ENCODE measurements at places on chromosomes 2 and 18. TPM values are rescaled to one million over a fixed set of nuclear protein-coding genes. Genes with fewer than 3 reads are reported as not detected.

DNA sequence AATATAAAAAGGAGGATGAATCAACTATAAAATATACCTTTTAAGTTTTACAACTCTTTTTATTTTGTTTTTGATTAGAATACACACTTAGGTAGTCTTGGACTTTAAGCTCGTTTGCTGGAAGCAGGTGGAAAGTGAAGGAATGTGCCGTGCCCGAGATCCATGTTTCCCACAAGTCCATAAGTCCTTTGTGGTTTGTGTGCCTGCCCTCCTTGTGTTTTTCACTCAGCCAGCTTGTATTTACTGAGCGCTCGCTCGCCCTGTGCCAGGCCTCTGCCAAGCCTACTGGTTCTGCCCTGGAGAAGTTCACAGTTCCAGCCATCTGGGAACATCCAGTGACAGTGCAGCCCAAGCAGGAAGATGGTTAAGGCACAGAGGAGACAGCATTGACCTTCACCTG, 142.6 kb downstream of the MGAT5 start:
- no peak for DNase-seq

DNA sequence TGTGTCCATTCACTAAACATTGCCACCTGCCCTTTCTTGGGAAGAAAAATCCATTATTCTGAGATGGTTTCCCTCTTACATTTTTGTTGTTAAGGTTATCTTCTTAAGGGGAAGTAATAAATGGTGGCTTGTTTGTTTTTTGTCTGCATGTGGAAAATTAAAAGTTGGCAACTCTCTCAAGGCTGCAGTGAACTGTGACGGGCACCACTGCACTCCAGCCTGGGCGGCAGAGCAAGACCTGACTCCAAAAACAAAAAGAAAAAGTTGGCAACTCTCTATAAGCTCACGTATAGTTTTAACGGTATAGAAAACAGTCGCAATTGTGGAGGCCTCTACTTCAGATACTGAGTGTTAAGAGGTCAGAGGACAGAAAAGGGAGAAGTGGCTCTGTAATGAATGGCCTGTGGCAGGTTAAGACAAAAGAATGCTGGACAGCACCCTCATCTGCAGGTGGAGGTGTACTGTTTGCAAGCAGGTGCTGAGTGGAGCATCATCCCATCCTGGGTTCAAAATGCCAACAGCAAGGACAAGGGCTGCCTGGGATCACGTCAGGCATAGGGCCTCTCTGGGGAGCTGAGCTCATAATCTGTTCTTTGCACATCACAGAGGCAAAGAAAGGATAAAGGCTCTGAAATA, 16.7 kb downstream of the L3MBTL4 start:
- no peak for DNase-seq

DNA sequence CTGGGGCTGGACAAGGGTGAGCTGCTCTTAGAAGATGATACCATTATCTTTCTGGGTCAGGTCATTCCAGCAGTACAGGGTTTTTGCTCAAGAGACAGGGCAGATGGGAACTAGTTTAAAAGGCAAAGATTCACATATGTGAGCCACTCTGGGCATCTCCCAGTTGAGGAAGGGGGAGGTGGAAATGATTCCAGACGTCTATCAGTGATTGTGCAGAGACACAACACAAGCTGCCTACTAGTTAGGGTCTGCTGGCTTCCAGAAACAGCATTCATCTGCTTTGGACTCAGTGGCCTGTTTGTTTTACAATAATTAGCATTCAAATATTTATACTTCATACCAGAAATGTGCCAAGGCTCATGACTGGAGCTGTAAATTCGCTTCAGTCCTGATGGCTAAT, 32.3 kb downstream of the ST6GAL2 start:
- DNase-seq = no peak

DNA sequence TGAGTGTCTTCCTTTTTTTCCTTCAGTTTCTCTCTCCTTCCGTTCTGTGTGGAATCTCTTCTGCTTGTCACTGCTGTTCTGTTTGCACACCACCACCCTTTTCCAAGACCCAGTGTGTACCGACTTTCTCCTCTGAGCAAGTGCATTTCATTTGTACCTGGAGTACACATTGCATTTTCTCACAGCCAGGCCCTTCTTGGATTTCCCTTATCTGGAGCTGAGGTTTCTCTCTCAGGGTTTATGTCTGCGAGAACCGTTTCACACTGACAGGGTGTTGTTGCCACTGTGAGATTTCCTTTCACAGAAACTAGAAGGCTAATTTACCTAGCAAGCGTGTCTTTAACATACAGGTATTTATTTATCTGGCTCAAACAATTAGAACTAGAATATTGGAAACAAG, 26.2 kb downstream of the NCOA1 start:
- DNase-seq = no peak

DNA sequence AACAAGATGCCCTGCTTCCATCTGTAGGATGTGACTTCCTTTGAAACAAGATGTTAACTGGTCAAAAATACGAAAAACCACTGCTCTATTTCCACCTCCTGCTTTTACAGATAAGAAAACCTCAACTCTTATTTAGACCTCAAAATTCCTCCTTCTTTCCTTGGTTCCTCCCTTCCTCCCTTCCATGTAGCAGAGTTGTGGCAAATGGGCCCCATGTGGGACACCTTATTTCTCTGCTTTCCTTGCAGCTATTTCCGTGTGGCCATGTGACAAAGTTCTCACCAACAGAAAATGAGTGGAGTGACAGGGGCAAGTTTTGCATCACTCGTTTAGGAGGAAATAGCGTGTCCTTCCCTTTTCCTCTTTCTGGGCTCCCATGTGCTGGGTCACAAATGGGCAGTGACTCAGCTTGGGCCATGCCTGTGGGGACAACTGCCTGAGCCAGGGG, 69.4 kb upstream of the SMAD2 start:
- peak; percentile 52 for DNase-seq

- DNase-seq = peak; percentile 25
Observed at GRCh38 chr18:76923485-76924085, 101.2 kb downstream of the ZNF236 start.

- DNase-seq = peak; percentile 74
Observed at GRCh38 chr2:14524041-14524802, 108.3 kb upstream of the LRATD1 start.

GRCh38 chr2:46828491-46829230, 86.9 kb downstream of the MCFD2 start:
- no peak for DNase-seq

DNA sequence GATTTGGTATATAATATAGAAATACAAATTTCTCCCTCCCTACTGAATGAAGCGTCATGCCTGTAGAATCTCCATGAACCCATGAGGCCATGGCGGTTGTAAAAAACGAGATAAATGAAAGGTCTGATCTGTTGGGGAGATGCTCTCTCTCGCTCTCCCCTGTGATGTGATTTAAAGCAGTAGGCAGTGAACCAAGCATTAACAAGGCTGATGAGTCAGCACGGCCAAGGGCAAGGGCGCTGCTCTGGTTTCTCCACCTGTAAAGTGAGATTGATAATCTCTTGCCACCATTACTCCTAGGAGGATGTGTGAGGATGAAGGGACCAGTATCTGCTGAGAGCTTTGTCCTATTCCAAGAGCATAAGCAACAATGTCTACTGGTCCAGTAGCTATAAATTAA, 553.3 kb downstream of the CMPK2 start:
- no peak for DNase-seq

DNA sequence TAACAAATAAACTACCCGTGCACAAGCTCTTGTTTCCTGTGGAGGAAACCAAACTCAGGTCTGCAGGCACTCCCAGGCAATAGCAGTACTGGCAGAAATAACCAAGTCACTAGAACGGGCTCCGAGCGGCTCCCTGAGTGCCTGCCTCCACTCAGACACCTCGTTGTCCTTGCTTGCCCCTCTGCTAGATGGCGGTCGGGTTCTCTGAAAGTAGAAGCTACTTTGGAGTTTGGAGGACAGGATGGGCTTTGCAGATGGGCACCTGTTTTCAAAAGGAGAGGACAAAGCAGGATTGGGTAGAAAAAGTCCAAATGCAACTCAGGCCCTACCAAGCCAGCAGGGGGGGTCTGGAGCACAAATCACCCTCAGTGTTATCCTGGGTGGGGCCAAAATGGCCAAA, 136.4 kb downstream of the LRRC30 start:
- DNase-seq = no peak

DNA sequence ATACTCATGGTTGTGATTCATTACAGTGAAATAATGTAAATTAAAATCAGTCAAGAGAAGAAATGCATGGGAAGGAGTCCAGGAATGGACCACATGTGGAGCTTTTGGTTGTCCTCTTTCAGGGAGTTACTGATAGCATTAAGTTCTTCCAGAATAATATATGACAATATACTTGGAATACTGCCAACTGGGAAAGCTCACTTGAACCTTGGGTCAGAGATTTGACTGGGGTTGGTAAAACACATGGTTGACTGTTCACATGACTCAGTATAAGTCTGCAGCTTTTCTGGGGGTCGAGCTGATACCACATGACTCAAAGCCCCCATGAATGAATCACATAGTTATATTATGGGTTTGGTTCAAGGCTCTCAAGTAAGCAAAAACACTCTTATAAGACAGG, 1109.0 kb upstream of the CHAC2 start:
- no peak for DNase-seq

DNA sequence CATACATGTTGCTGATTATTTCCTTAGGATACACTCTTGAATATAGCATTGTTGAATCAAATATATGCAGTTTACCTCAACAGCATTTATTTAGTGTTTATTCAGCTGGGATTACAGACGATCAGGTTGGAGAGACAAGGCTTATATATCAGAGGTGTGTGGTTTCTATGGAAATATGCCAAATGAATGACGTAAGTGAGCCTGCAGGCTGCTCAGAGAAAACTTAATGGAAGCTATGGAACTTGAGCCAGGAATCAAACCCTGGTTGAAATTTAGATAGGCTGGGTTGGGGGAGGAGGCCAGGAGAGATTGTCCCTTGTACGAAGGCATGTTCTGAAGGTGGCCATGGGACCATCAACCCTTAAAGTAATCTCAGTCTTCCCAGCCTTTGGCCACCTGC, 79.5 kb downstream of the INPP4A start:
- DNase-seq = no peak

DNA sequence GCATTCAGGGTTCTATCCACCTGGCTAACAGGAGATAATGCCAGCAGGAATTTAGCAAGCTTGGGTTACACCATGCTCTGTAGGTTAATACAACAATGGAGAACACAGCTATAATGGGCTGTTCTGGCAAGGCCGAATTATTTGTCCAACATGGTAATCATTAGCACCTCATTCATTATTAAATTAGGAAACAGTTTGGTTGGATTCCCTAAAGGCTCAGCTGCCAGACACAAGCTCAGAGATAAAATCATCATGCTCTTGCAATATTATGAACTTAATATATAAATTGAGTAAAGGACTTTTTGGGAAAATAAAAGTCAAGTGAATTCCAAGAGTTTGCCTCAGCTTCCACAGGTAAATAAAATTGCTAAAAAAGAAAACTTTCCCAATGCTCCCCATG, 166.4 kb downstream of the ANKRD44 start:
- DNase-seq = no peak

GRCh38 chr2:171630812-171631626, 56.2 kb upstream of the DYNC1I2 start:
- DNase-seq = peak; percentile 1

DNA sequence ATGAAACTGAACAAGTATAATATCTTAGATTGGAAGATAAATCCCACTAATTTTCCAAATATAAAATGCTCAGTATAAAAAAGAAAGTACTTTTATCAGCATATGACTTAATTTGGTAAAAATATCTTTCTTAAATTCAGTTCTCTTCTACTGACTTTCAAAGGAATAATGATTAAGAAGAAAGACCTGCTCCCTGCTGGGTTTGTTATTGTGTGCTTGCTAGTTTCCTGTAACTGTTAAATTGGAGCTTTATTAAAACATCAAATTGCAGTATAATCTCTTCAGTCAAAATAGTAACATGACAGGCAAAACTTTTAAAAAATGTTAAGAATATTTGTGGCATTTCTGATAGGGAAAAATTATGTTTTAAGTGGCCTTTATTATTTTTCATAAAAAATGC, 1317.4 kb upstream of the CDH2 start:
- no peak for DNase-seq

- no peak for DNase-seq
Observed at GRCh38 chr2:31097962-31098613, 40.2 kb downstream of the GALNT14 start.

GRCh38 chr18:6569813-6570212, 155.1 kb upstream of the L3MBTL4 start:
- no peak for DNase-seq

DNA sequence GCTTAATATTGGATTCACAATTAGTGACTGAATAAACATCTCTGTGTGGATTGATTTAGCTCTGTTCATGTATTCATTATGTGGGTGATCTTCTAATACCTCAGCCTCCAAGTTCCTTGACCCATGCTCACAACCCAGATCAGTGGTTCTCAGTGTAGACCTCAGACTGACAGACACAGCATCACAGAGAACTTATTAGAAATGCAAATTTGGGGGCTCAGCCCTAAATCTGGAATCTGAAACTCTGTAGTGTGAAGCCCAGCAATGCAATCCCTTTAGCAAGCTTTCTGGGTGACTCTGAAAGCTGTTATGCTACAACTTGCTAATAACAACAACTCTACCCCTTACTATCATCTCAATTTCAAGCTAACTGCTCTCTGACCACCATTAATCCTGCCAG, 273.1 kb upstream of the FANCL start:
- DNase-seq = no peak

DNA sequence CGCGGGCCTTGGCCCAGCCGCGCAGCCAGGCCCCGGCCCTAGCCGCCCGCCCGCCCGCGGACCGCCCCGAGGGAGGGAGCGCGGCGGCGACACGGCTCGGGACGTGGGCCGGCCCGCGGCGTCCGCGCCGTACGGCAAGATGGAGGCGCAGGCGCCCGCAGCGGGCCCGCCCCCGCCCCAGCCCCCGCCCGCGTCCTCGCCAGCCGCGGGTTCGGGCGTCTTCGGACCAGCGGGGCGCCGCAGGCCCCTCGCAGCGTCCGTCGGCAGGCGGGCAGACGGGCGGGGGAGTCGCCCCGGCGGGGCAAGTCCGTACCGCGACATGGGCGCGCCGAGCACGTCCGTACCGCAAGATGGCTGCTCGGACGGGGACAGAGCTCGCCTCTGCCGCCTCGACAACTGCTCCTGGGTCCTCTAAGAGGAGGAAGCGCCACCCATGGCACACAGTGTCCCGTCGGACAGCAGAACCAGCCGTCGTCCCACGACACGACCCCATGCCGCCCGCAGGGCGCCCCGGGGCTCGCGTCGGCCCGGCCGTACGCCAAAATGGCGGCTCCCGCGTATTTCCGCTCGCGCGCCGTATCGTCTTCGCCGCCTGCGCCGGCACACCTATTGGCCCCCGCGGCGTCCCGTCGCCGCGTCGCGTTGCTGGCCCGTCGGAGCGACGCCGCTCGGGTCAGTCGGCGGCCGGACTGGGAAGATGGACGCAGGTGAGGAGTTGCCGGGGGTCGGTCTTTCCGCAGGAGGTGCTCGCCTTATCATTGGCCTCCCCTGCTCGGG, at the start of the genes ATG4B and THAP4:
ATG4B (plus strand) TSS at position 676 of the 777 bp plus-strand sequence; CDS start at position 698, 22 bp downstream.
THAP4 (minus strand) TSS at position 141 of the 777 bp plus-strand sequence. CDS start 141 bp downstream, outside the sequence.
- DNase-seq = peak; percentile 92

Gene MZT2B
- total RNA-seq = 201 TPM

Gene SLC9A4
- not detected for total RNA-seq

Gene OSBPL6
- 4.0 TPM for total RNA-seq

Gene SLC4A3
- total RNA-seq = 0.22 TPM

Gene C2orf92
- total RNA-seq = 1.1 TPM

Gene ERFE
- total RNA-seq = under 0.01 TPM

Gene SERPINB13
- total RNA-seq = not detected
